ENCODE measurements at places on chromosomes 3 and 15.

DNA sequence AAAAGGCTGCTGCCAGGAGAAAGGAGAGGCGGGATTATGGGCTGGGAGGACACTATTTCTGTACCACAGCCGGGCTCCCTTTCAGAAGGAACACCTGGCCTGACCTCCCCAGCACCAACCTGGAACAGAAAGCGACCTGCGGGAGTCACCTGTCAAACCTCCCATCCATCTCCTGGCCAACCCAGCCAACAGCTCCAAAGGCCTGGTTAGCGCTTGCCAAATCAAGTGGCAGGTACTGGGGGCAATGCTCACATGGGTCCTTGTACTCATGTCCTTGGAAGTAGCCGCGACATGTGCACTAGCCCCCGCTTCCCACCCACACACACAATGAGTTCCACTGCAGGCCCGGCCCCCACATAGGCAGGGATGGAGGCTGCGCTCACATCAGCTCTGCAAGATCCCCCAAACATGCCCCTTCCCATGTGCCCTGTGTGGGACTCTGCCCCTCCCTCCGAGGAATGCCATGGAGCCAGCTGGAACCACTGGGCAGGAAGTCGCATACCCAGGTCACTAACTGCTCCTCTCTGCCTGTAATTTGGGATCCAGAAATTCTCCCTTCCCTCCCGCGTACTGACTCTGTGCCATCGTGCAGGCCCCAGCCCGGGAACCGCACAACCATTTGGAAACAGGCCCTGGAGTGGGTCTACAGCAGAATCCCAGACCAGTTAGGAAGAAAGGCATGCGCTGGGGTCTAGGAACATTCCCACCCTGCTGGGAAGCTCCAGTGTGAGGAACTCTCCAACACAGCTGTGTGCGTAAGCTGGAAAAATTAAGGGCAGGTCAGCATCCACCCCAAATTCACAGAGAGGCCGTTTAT lies 98.9 kb downstream of the LRIG1 start:
- DNase-seq: no peak

- no peak for DNase-seq
These were observed 37.8 kb downstream of the CD47 start for GRCh38 chr3:108053067-108053466.

DNA sequence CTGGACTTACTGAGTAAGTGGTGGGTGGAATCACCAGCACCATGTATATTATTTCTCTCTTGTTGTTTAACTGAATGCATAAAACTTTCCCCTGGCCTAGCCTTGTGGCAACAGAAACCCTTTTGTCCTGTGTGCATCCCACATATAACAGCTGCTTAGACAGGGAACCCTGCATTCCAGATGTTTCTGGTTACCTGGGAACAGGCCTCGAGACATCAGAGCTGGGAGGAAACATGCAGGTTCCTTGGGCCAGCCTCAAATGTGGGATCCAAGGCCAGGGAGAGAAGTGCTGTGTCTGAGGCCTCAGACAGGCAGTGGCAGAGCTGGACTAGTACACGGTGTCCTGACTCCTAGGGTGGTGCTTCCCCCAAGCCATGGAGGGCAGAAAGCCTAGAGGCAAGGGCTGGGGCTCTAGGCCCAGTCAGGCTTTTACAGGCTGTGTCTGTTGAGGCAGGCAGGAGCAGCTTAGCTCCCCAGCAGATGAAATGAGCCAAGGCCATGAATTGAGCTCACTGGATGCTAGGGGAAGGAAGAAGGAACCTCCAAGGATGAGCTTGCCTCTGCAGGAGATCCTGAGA lies 57.7 kb downstream of the ITGA11 start:
- no peak for DNase-seq

DNA sequence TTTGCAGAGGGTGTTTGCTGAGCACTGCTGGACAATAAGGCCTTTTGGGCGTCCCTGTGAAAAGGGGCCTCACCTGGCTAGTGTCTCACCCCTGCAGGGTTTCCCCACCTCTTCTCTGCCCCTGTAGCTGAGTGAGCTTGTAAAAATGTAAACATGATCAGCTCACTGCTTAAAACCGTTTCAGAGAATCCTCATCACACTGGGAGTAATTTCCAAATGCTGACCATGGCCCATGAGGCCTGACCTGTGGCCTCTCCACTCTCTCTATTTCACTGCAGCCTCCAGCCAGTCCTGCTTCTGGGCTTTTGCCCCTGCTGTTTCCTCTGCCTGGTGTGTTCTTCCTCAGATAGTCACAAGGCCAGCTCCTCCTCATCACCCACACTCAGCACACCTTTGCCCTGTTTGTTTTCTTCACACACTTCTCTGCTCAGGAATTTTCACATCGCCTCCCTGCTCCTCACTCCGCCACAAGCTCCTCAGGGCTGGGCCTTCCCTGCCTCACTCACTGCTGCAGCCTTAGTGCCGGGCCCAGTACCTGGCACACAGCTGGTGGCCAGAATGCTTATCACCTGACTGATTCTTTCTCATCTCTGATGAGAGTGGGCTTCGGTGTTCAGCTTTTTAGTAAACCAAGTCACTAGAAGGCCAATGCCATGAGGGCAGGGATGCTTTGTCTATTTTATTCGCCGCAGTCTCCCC lies 79.3 kb upstream of the SEC13 start:
- DNase-seq: no peak

- DNase-seq: no peak
These were observed 16.4 kb downstream of the HEG1 start for GRCh38 chr3:125039131-125040100.

DNA sequence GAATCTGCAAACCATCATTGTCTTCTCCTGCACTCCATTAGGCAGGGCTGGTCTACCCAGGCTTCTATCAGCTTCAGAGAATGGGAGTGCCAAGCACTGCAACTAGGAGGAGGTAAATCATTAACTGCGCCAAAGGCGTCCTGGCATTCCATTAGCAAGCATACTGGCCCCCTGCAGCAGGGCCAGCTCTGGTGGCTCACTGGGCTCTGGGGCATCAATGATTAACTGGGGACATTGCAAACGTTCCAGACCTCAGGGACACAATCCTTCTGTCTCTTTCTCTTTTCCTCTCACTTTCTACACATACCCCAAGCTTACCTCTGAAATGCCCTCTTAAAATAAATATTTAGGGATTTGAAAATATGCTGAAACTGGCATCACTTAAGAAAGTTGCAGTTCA lies 129.0 kb downstream of the MYLK start:
- DNase-seq: peak; percentile 98

GRCh38 chr15:88741046-88741445 lies 62.2 kb upstream of the ACAN start:
- no peak for DNase-seq

GRCh38 chr15:93358166-93359059 lies 269.4 kb upstream of the RGMA start:
- DNase-seq: no peak

GRCh38 chr3:180974286-180974685 lies 15.2 kb downstream of the DNAJC19 start:
- no peak for DNase-seq

GRCh38 chr15:54519577-54519976 lies 541.3 kb downstream of the UNC13C start:
- no peak for DNase-seq

DNA sequence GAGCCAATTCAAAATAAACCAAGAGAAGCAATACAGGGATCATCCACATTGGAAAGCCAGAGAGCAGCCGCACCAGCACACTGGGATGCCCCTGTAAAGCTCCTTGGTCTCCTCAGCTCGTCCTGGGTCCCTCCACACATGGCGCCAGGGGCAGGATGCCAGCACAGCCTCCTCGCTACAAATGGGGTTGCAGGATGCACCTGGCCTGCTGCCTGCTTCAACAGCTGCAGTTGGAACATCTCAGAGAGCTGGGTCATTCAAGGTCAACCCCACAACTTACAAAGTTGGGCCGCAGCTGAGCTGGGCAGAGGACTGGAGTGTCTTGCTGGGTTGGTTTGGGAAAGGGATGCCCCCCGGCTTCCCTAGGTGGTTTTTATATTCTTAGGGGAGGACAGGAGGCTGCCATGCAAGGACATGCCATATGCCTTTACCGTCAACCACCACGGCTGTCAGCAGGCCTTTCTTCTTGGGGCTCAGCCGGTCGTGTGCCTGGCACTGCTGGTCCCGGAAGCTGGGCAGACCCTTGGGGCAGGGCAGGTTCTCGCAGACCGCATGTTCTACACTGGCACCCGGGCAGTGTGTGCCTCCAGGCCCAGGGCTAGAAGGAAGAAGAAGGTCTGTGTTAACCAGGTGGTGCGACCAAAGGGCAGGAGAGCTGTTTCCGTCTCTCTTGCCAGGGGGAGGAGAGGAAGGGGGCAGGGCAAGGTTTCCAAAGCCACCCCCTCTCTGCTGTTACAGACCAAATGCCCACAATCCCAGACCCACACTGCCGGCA lies 225.2 kb downstream of the ADAMTS17 start:
- DNase-seq: no peak

- no peak for DNase-seq
These were observed 159.1 kb downstream of the TIGIT start for GRCh38 chr3:114452937-114453336.

DNA sequence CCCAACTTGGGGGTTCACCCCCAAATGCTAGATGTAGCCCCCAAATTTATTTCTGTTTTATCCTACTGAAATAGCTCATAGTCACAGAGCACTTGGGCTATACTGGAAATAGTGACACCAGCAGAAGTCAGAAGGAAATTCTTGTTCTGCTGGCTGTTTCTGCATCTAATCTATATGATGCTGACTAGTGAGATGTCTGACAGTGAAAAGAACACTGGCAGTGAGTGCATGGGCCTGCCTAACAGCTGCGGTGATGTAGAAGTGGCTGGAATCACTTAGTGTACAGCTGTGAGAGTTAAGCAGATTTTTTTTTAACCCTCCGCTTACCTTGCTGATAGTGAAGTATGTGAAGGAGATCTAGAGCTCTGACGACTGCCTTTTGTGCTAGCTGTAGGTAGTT lies 14.0 kb downstream of the TTC14 start:
- DNase-seq: no peak

DNA sequence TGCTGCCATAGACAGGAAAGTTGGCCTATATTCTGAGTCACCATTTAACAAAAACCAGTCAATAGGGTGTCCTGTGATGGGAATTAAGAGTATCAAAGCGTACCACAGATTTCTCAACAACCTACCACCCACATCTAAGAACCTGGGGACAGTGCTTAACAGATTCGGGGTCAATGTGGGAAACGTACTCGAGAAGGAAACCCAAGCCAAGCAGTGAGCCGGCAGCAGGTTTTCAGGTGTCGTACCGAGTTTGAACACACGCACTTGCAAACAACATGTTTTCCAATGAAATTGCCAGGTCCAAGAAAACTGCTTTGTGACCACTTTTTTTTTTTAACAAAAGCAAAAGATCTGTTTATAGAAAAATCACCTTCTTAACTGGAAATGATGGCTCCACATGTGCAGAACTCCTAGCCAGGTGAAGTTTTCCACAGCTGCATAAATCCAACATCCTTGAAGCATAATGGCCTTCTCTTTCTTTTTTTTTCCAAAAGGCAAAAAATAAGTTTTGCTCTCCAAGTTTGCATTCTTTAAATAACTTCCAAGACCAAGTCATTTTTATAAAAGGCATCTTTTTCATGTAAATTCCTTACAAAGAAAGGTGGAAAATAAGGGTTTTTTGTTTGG lies 45.7 kb downstream of the ADAMTS17 start:
- no peak for DNase-seq

DNA sequence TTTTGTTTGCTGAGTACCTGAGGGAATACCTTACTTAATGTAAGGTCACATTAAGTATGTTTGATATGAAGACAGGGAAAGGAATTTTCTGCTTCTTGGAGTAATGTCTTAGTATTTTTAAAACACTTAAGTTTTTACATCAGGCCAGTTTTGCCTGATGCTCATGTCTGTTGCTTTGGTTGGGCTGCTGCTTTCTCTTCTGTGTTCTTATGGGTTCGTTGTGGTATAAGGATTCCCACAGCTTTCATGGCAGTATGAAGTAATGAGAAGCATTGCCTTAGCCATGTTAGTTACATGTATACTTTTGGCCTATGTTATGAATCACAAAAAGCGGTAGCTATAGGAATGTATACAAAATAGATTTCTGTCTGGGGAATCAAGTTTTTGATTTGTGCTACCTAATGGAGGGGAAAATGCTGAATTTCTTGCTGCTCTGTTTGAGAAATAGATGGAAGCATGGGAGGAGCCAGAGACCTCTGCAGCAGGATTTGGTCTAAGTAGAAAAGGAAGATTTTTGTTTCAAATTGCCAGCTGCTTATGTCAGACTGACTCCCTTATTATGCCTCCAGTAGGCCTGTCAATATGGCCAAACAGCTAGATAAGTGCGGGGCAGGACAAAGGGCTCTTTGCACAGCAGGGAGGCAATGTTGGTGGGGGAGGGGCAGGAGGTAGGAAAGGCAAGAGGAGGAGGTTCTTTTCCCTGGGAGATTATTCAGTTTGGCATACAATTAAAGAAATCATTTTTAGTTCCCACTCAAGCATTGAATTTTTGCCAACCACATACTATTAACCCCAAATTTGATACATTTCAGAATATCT lies 5.2 kb downstream of the SETD5 start:
- no peak for DNase-seq

- no peak for DNase-seq
These were observed 28.0 kb downstream of the GLDN start for GRCh38 chr15:51369451-51369761.

GRCh38 chr3:127233371-127233770 lies 40.4 kb downstream of the PRR23E start:
- DNase-seq: peak; percentile 14

DNA sequence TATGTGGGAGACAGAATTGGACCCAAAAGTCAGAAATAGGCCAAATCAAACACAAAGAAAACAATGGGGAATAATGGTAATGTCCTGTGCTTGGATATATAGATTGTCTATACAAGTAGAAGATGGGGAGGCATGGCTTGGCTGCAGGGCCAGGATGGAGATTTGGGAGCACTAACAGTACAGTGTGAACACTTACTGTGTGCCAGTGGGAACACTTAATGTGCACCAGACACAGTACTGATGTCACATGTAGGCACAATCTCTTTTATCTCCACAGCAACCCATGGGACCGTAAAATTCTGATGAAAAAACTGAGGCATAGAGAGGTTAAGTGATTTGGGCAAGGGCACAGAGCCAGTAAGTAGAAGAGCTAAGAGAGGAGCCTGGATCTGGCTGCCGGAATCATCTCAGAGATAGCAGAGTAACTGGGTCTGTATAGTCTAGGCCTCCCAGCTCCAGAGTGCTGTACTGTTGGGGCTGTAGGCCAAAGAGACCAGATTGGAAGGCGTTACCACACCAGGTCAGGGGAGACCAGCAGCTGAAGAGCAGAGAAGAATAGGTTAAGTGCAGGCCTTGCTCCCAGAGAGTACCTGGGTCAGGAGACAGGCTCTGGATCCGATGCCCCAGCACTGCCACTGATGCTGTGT lies 63.3 kb downstream of the RLBP1 start:
- DNase-seq: no peak

- no peak for DNase-seq
These were observed 66.7 kb downstream of the BBX start for GRCh38 chr3:107589454-107589853.

- DNase-seq: peak; percentile 24
These were observed 320.9 kb downstream of the FOXP1 start for GRCh38 chr3:71262364-71263265.

DNA sequence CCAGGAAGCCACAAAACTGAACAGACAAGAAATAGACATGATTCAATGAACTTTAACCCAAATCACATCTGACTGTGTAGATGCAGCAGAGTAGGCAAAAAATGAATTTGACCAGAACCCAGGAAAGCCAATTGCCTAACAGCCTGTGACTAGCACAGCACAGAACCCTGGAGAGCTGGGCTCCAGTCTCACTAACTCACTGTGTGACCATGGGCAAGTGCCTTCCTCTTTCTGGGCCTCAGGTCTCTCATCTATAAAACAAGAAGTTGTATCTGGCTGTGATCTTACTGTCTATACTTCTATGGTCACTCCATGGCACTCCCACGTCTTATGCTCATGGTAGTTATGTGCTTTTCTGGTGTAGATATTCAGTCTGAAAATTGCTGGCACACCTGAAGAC lies 48.1 kb upstream of the USP3 start:
- DNase-seq: no peak

- peak; percentile 73 for DNase-seq
These were observed 693 bp downstream of the RASGRP1 start for GRCh38 chr15:38563723-38564519.
